ENCODE measurements at places on chromosomes 5 and 9.

GRCh38 chr5:97019435-97020117, 83.7 kb downstream of the LNPEP start:
- DNase-seq: no peak

- peak; percentile 79 for DNase-seq
Measured at GRCh38 chr5:149268928-149269557, 2.6 kb upstream of the AFAP1L1 start.

GRCh38 chr5:16467363-16468219, 2.0 kb upstream of the ZNF622 start:
- no peak for DNase-seq

- no peak for DNase-seq
Measured at GRCh38 chr5:158769079-158769478, 330.6 kb downstream of the EBF1 start.

GRCh38 chr5:136731241-136731900, 366.0 kb upstream of the TRPC7 start:
- DNase-seq: no peak

DNA sequence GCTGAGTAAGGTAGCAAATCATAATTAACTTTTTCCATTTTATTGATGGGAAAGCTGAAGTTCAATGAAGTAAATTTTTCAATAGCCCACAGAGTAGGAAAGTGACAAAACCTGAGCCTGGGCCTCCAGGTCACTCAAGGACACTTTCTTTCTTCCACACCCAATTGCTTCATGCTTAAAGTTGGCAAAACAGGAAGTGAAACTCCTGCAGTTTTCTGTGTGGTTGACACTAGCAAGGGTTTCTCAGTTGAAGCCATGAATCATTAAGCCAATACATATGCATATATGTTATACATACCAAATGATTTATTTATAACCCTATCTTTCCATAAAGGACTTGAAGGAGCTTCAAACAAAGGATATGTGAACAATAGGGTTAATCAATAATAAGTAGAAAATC, 13.9 kb downstream of the TLR4 start:
- no peak for DNase-seq

- no peak for DNase-seq
Measured at GRCh38 chr5:133773247-133774202, 161.2 kb upstream of the FSTL4 start.

GRCh38 chr5:138054206-138054605, 21.3 kb upstream of the FAM13B start:
- DNase-seq: no peak

DNA sequence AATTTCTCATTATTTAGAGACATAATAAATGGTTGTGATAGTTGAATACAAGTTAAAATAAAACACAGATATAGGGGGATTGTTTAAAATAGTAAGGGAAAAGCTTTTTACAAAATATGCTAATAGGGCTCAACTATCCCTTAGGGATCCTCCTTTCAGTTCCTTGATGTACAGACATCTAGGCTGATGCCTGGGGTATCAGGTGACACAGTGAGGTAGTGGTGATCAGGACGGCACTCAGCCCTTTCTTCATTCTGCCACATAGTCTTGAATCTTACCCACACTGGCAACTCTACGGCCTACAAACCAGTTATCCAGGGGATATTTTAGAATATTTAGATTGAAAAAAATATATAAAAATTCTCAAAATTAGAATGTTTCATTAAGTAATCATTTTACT, 12.5 kb upstream of the SLC35D2 start:
- peak; percentile 51 for DNase-seq

- DNase-seq: no peak
Measured at GRCh38 chr5:143074414-143074996, 304.3 kb downstream of the ARHGAP26 start.

DNA sequence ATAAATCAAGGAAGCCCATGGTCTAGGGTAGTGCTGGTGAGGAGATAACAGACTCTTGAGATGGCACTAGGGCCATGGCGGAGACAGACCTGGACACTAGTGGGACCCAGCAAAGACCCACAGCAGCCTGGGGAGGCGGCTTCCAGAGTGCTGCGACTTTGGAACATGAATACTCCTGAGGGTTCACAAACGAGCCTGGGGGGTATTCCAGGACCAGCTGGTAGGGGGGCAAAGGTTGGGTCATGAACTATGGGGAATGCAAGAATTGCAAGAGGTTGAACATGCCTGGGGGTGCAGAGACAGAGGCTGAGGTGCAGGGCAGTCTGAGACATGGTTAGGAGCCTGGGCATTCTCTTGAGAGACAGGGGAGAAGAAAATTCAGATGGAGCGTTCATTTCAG, 43.8 kb upstream of the SPTLC1 start:
- DNase-seq: no peak

- no peak for DNase-seq
Measured at GRCh38 chr9:135023786-135024405, 63.6 kb upstream of the OLFM1 start.

DNA sequence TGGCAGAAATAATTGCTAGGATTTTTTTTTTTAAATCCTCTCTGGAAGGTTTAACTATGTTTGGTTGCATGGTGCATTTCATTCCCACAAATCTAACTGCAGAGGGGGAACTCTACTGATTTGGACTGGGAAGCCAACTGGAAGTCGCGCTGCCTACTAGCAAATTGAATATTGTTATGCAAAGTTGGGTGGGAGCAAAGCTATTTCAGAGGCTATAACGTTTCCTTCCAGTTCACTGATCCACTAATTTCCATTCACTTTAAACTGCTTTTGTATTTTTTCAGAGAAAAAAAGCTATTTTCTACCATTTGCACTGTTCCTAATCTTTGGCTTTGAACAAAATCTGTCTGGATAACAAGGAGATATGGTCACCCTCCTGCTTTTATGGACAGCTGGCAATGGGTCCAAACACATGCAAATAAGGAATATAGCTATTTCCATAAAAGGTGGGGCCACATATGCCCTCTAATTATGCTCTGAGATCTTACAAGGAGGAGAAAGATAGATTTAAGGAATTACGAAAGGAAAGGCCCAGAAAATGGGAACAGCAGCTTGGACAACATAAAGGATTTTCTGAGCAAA, 40.1 kb downstream of the MACIR start:
- DNase-seq: no peak

DNA sequence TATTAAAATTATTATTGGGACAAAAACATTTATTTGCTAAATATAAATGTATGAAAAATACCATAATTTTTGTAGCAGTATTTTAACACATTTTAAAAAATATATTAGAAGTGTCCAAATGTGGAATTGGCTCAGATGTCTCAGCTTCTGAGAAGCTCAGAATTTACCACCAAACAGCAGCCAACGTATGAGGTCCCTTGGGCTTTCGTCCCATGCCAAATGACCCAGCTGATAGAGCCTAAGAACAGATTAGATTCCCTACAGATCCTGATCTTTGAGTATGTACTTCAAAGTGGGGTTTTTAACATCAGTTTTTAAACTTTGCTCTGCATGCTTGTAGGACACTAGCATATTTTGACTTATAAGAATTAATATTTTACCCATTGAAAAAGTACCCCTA, 77.3 kb upstream of the RPS23 start:
- DNase-seq: no peak

DNA sequence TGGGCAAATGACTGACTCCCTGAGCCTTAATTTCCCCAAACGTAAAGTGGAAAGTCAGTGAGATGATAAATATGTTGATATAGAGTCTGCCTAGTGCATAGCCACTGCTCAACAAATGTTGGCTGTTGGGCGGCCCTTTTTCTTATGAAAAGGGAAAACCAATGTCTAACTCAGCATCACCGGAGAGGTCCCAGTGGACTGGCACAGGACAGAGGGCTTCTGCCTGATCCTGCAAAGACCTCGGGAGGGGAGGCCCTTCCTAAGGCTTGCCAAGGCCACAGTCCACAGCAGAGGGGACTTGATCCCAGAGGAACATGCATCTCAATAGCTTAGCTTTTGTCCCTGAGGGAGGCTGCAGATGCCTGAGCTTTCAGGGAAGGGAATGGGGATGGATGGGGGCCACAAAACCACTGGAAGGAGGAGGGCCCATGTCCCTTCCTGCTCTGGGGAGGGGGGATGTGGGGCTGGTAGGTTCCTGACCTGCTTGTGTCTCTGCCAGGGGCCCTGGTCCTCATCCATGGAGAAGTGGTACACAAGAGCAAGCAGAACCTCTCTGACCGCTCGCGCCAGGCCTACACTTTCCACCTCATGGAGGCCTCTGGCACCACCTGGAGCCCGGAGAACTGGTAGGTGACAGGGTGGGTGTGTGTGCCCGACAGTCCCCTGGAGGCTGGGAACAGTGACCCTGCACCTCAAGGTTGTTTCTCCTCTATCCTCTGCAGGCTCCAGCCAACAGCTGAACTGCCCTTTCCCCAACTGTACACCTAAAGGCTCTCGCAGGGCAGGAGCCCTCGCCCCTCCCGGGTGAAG, 6.3 kb downstream of the DOLK start:
- DNase-seq: peak; percentile 19

DNA sequence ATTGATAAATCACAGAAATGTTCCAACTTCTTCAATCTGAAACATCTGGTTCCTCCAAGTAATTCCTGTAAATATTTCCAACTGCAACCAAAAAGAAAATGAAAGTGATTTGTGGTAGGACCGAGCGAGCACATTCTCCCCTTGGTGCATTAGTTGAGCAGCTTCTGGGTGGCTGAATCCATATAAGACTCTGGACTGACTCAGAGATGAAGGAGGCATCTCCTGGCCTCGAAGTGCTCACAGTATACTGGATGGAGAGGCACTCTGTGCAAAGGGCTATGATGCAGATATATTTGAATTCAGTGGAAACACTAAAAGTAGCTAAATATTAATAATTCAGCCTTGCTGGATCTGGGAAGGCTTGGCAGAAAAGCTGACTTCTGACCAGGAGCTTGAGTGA, 265.0 kb downstream of the MARCHF11 start:
- no peak for DNase-seq

DNA sequence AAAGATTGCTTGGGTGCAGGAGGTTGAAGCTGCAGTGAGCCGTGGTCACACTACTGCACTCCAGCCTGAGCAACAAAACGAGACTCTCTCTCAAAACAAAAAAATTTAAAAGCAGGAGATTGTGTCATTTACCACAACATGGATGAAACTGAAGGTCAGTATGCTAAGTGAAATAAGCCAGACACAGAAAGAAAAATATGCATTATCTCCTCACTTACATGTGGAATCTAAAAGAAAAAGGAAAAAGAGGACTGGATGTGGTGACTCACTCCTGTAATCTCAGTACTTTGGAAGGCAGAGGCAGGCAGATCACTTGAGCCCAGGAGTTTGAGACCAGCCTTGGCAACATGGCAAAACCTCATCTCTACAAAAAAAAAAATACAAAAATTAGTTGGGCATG, 146.8 kb upstream of the DAPK1 start:
- no peak for DNase-seq

DNA sequence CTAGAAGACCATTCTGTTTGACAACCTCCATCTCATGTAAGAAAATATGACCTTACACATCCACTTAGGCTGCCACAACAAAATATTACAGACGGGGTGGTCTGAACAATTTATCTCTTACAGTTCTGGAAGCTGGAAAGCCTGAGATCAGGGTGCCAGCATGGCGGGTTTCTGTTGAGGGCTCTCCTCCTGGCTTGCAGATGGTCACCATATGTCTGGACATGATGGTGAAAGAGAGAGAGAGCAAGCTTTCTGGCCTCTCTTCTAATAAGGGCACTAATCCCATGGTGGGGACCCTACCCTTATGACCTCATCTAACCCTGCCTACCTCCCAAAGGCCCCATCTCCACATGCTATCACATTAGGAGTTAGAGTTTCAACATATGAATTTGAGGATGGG, 66.0 kb downstream of the AMBP start:
- DNase-seq: no peak

DNA sequence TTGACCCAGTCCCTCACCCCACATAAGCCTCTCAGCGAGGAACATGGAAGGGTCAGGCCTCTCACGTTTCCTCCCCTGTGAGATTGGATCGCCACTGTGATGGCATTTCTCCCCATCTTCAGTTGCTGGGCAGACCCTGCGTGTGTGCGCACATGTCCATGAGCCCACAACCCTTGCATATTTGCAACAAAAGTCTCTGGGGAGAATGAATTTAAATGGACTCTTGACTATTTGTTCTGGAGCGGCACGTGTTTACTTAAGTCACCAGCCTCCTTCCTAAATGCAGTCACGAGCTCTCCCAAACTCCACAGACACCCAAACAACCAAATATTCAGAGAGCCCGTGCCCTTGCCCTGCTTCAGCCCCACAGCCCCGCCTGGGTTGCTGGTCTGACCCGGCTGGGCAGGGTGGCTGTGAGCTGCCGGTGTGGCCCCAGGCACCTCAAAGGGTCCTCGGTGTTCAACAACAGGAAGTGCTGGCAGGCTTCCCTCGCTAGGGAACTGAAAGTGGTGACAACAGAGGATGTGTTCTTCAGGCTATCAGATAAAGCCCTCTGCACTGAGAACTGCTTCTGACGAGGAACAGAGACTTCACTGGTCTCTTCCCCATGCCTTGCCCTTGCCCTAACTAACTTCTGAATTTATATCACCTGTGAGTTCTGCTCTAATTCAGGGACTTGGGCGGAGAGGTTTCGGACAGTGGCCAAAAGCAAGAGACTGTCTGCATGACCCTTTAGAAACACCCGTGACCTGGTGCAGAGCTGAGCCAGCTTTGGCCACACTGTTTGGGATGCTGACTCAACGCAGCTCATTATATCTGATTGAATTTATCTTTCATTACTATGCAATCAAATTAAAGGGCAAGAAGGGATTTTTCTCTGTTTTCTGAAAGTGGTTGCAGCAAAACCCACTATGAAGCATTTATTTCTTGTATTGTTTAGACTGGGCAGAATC, 19.2 kb upstream of the CD180 start:
- DNase-seq: no peak

GRCh38 chr9:93088656-93089015, 7.4 kb upstream of the CARD19 start:
- peak; percentile 13 for DNase-seq

DNA sequence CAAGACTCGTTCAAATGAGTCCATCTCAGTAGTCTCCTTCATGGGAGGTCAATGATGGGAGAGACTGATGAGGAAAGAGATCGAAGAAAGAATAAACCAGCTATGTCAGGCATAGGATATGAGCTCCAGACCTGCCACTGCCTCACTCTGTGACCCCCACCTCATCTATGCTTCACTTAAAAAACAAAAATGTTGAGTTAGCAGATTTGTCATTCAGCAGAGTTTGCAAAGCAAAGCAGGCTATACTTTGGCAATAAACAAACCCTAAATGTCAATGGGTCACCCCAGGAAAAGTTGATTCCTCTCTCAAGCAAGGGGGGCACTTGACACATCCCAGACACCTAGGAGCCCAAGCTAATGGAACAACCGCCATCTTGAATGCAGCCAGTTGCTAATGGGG, 117.0 kb downstream of the GABBR2 start:
- DNase-seq: no peak
